Peyer's patch (tissue), 4 donors: ENCODE measurements at places on chromosomes 6 and 20. TPM values are rescaled to one million over a fixed set of nuclear protein-coding genes. Genes with fewer than 3 reads are reported as not detected.

GRCh38 chr6:105184921-105185320 lies 5.1 kb upstream of the POPDC3 start:
- H3K4me3 ChIP-seq: no peak overlapping the region
- no peak overlapping the region for H3K27ac ChIP-seq
- no peaks in the 10 kb centered on the region for H3K27me3 ChIP-seq
- DNase-seq: no peak

DNA sequence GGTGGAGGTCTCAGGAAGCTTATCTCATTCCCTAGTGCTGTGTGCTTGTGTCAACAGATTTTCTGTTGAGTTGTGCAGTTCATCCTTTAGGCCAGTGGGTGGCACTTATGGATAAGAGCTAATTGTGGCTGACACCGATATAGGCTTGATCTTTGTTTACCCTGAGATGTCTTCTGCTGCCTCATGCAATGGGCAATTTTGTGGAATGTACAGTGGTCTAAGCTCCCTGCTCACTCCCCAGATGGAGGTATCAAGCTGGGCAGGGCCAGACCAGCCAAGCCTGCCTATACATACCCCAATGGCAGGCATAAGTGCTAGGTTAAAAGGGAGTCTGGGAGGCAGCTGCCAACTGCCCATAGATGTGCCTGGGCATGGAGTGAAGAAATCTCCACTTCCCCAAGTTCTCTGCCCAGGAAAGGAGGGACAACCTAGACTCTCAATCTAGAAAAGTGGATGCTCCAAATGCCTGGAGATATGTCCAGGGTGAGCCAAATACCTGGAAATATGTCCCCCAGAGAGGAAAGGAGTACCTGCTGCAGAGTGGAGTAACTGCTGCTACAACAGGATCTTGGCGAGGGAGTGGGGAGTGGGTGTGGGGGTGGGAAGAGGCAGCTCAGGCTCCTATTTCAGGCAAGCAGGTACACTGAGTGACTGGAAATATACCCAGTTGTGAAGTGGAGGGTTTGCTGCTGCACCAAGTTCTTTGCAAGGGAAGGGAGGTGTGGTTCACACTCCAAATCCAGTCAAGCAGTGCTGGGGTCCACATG lies 53.2 kb upstream of the ARG1 start:
- no peaks in the 10 kb centered on the region for H3K4me1 ChIP-seq
- no peak for DNase-seq
- no peaks in the 10 kb centered on the region for H3K36me3 ChIP-seq
- no peak overlapping the region for H3K4me3 ChIP-seq
- no peak overlapping the region for H3K27ac ChIP-seq
- H3K27me3 ChIP-seq: no peaks in the 10 kb centered on the region

DNA sequence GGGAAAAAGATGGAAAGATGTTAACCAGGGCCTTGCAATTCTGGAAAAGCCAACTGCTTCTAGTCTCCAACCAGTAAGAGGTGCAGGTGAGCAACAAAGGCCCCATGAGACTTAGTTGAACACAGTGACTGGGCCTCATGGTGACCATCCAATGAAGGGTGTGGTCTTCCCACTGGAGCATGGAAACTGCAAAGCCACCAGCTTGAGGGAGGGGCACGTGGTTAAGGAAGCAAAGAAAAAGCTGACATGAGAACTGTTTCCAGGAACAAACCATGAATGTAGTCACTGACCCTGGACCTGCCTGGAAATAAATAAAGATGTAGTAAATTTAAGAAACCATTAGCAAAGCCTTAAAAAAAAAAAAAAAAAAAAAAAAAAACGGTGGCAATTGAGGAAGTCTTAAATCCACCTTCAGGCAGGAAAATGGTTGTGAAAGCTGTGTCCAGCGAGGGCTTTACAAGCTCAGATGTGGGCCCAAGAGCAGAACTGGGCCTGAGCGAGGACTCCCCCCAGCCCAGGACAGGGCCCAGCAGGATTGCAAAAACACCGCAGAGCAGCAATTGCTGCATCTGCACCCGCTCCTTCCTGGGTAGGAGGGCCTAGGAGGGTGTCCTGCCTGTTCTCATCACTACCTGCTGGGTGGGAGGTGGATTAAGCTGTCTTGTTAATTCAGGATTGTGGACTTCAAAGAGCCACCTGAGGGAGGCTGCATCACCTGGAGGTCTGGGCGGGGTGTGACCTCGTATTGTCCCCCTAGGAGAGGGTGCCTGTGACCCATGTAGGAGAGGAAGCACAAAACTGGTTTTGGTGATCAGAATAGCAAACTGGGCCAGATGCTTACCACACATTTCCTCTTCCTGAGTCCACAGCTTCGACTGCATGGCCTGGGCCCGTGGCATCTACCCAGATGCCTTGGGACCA lies 10.3 kb downstream of the GFRA4 start:
- DNase-seq: no peak
- no peaks in the 10 kb centered on the region for H3K36me3 ChIP-seq
- H3K4me1 ChIP-seq: no peaks in the 10 kb centered on the region
- H3K27me3 ChIP-seq: no peaks in the 10 kb centered on the region

DNA sequence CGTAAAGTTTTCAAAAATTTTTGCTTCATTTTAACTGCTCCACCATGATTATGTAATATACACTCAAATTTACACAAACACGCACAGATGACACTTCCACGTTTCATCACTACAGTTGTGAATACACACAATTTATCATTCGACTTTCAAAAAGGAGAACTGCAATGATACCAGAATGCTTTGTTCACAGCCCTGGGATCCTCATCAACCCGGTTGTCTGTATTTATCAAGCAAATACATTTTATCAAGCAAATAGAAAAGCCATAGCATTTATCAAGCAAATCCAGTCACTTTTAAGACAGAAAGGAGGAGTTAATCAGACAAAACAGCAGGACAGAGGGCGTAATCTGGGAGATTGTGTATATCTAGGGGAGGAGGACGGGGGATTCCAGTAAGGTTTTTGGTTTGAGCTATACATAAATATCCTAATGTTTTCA lies 20.3 kb upstream of the ABT1 start:
- no peaks in the 10 kb centered on the region for H3K36me3 ChIP-seq
- no peak for DNase-seq
- no peaks in the 10 kb centered on the region for H3K27me3 ChIP-seq
- no peak overlapping the region for H3K4me3 ChIP-seq
- no peaks in the 10 kb centered on the region for H3K4me1 ChIP-seq

The ZNF165 gene
- 4.2 TPM for total RNA-seq

The C20orf141 gene
- not detected for total RNA-seq

- no peak for DNase-seq
- no peaks in the 10 kb centered on the region for H3K36me3 ChIP-seq
- H3K27me3 ChIP-seq: no peaks in the 10 kb centered on the region
Measured at GRCh38 chr6:12442455-12442854, 152.3 kb downstream of the EDN1 start.

The ZNF391 gene
- total RNA-seq: 0.18 TPM

DNA sequence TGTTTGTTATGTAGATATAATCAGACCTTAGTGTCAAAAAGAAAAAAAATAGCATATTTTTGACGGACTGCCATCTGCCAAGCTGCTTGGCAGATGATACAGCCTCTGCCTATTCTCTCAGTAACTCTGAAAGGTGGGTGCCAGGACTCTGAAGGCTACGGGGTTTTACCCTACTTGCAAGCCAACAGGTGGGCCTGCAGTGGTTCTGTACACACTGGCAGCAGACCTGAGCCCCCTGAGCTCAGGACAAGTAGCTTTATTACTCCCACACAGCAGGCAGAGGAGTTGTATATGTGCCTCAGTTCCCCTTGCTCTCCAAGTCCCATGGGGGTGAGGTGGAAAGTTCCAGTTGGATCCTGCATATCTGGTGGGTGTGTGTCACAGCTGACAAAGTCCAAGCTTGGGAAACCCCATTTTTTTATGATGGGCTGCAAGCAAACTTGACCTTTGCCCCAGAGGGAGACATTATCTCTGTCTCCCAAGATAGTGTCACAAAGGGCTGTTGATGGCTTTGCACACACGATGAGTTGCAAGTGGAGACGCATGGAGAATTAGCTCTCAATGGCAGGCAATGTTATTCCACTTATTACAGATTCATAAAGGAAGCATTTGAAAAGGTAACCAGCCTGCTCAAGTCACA lies 20.5 kb upstream of the AFDN start:
- peak; percentile 54 for DNase-seq
- H3K4me3 ChIP-seq: no peak overlapping the region
- peak overlapping the region; percentile 80 for H3K27ac ChIP-seq

DNA sequence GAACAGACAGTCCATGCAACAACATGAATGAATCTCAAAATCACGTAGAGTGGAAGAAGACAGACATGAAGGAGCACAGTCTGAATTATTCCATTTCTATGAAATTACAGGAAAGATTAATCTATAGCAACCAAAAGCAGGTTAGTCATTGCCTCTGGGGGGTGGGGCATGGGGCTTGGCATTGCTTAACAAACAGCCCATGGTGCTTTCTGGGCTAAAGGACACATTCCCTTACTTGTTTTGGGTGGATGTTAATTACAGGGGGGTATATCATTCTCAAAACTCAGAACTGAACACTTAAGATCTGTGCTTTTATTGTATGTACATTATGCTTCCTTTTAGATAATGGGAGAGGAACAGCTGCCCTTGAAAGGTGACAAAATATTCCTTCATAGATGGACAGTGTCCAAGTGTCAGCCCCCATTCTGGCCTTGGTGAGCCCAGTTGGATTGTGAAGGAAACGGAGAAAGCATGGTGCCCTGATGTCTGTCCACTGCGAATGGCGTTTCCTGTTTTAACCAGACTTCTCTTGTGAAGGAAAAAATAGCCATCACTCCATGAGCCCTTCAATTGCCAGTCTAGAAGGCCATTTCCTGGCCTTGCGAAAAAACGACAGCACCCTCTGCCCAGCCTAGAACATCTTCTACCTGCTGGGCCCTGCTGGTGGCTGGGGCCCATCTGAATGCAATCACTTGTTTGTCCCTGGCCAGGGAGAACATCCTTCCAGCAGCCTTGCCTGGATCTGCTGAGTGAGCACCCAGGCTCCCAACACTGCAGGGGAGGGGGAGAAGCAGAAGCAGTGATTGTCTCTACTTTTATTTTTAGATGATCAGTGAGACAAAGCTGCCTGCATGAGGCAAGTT lies 179.7 kb downstream of the BCAS1 start:
- DNase-seq: no peak
- no peaks in the 10 kb centered on the region for H3K4me1 ChIP-seq
- no peaks in the 10 kb centered on the region for H3K27me3 ChIP-seq
- no peak overlapping the region for H3K4me3 ChIP-seq
- no peak overlapping the region for H3K27ac ChIP-seq
- H3K36me3 ChIP-seq: no peaks in the 10 kb centered on the region

- H3K27me3 ChIP-seq: no peaks in the 10 kb centered on the region
- DNase-seq: no peak
Measured at GRCh38 chr6:8080362-8081151, 16.4 kb upstream of the BLOC1S5 start.

The HLA-F gene
- 359 TPM for total RNA-seq

GRCh38 chr6:135475292-135475886 lies 22.2 kb downstream of the AHI1 start:
- no peak overlapping the region for H3K27ac ChIP-seq
- H3K4me1 ChIP-seq: no peaks in the 10 kb centered on the region
- no peaks in the 10 kb centered on the region for H3K36me3 ChIP-seq
- H3K4me3 ChIP-seq: no peak overlapping the region

GRCh38 chr20:467755-468154 lies 5.4 kb upstream of the TBC1D20 start:
- H3K27me3 ChIP-seq: no peaks in the 10 kb centered on the region
- no peak overlapping the region for H3K27ac ChIP-seq
- DNase-seq: no peak
- H3K4me3 ChIP-seq: no peak overlapping the region

The DEFB112 gene
- total RNA-seq: not detected

The OOEP gene
- not detected for total RNA-seq
